ENCODE measurements at places on chromosomes 1 and 21. TPM values are rescaled to one million over a fixed set of nuclear protein-coding genes. Genes with fewer than 3 reads are reported as not detected.

Gene A3GALT2
- total RNA-seq: 0.58 TPM

Gene TRABD2B
- total RNA-seq: 6.0 TPM

Gene TMEM61
- total RNA-seq: 0.47 TPM

Gene RHBG
- 0.88 TPM for total RNA-seq

GRCh38 chr1:221891708-221892107 lies 149.8 kb upstream of the DUSP10 start:
- no peak for DNase-seq
- H3K4me1 ChIP-seq: no peaks in the 10 kb centered on the region
- no peak overlapping the region for H3K4me3 ChIP-seq
- no peak overlapping the region for H3K27ac ChIP-seq
- no peaks in the 10 kb centered on the region for H3K36me3 ChIP-seq
- H3K27me3 ChIP-seq: peaks cover 5% of the 10 kb centered on the region

GRCh38 chr21:25934771-25935224 lies 200.0 kb downstream of the GABPA start:
- H3K36me3 ChIP-seq: peaks cover 24% of the 10 kb centered on the region
- peak overlapping the region; percentile 68 for H3K27ac ChIP-seq
- H3K4me3 ChIP-seq: no peak overlapping the region

GRCh38 chr1:118934706-118935105 lies 53.4 kb downstream of the TBX15 start:
- H3K36me3 ChIP-seq: no peaks in the 10 kb centered on the region
- H3K4me1 ChIP-seq: no peaks in the 10 kb centered on the region
- peaks cover 42% of the 10 kb centered on the region for H3K27me3 ChIP-seq

GRCh38 chr1:15304708-15305467 lies 57.9 kb downstream of the FHAD1 start:
- peak; percentile 68 for DNase-seq
- H3K4me3 ChIP-seq: no peak overlapping the region
- no peaks in the 10 kb centered on the region for H3K36me3 ChIP-seq

GRCh38 chr1:101207891-101208290 lies 28.9 kb upstream of the S1PR1 start:
- no peak overlapping the region for H3K27ac ChIP-seq
- H3K4me1 ChIP-seq: peaks cover 29% of the 10 kb centered on the region
- no peak for DNase-seq
- no peaks in the 10 kb centered on the region for H3K27me3 ChIP-seq

- H3K27me3 ChIP-seq: no peaks in the 10 kb centered on the region
- peaks cover 2% of the 10 kb centered on the region for H3K36me3 ChIP-seq
- DNase-seq: no peak
- H3K4me3 ChIP-seq: no peak overlapping the region
Measured at GRCh38 chr1:204293605-204294337, 66.0 kb downstream of the PLEKHA6 start.

DNA sequence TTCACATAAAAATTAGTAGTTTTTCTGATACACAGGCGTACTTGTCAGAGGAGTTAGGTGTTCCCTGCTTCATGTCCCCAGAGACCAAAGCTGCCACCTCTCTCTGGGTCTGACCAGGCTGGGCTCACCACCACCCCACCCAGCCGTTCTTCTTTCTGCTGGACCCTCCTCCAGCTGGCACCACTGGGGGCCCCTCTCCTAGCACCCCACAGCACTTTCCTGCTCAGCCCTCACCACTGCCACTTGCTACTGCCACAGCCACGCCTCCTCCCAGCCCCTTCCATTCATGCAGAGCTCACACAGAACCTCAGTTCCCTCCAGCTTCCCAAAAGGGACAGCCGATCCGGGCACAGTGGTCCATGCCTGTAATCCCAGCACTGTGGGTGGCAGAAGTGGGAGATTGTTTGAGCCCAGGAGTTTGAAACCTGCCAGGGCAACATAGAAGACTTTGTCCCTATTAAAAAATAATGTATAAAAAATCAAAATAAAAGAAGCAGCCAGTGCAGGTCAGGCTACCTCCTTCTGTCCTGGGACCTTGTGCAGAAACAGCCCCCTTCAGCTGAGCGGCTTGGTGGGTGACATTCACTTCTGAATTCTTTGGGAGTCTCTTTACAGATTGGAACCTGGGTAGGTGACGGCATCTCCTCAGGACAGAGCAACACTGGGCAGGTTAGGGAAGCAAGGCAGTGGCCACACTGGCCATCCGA lies 208.3 kb downstream of the TOMM20 start:
- H3K27me3 ChIP-seq: no peaks in the 10 kb centered on the region
- H3K4me1 ChIP-seq: peaks cover 22% of the 10 kb centered on the region
- no peak overlapping the region for H3K4me3 ChIP-seq
- no peak overlapping the region for H3K27ac ChIP-seq
- DNase-seq: no peak
- H3K36me3 ChIP-seq: no peaks in the 10 kb centered on the region

DNA sequence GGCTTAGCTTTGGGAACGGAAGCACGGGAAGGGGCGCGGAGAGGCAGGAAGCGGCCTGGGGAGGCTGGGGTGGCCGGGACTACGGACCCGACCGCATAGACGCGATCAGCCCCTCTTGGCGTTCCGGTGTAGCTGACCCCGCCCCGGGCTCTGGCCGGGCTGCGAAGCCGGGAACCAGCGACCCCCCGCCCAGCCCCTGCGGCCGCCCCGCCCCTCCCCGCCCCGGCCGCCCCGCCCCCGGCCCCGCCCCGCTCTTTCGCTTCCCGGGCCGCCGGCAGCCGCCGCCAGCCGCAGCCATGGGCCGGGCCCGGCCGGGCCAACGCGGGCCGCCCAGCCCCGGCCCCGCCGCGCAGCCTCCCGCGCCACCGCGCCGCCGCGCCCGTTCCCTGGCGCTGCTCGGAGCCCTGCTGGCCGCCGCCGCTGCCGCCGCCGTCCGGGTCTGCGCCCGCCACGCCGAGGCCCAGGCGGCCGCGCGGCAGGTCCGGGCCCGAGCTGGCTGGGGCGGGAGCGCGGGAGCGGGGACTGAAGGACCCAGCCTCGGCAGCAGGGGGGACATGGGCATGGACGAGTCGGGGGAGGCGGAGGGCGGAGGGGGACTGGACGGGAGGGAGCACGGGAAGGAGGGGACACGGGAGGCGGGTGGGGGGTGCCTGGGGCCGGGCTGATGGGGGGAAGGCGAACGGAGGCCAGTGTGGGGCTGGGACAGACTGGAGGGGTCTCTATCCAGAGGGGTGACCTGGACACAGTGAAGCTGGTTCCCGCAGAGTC lies at the start of gene SELENON:
Gene SELENON (plus strand): TSS at position 259 of the 768 bp plus-strand sequence. CDS start 38 bp downstream, at position 297.
- peak within 1 kb of the TSS; percentile 50 for H3K27ac ChIP-seq
- H3K4me1 ChIP-seq: peaks cover 24% of the 10 kb centered on the region
- H3K4me3 ChIP-seq: peak within 1 kb of the TSS; percentile 79
- no peak for DNase-seq
- peaks cover 8% of the 10 kb centered on the region for H3K27me3 ChIP-seq

DNA sequence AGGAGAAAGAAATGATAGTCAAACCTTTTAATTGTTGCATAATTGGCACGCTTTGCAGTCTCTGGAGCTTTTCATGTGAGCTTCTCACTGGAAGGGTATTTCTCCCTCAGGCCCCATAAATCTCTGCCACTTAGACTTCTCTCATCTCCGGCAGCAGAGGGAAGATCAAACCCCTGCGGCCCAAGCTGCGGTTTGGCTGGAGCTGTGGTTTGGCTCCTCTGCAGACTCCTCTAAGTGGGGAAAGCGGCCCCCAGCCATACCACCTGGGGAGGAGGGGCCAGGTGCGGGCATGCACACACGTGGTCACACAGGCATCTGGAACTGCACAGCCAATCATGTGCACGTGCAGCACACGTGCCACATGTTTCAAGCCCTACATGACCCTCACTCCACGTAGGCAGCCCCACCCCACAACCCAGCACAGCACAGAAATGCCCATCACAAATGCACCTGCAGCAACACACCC lies 58.3 kb downstream of the UBE2T start:
- no peak overlapping the region for H3K4me3 ChIP-seq
- H3K36me3 ChIP-seq: no peaks in the 10 kb centered on the region
- H3K4me1 ChIP-seq: peaks cover 56% of the 10 kb centered on the region
- peaks cover 16% of the 10 kb centered on the region for H3K27me3 ChIP-seq
- H3K27ac ChIP-seq: peak overlapping the region; percentile 80

GRCh38 chr1:160204526-160205241 lies 500 bp upstream of the PEA15 start:
- H3K27me3 ChIP-seq: no peaks in the 10 kb centered on the region
- H3K27ac ChIP-seq: peak overlapping the region; percentile 82
- peaks cover 41% of the 10 kb centered on the region for H3K4me1 ChIP-seq
- H3K36me3 ChIP-seq: peaks cover 4% of the 10 kb centered on the region

DNA sequence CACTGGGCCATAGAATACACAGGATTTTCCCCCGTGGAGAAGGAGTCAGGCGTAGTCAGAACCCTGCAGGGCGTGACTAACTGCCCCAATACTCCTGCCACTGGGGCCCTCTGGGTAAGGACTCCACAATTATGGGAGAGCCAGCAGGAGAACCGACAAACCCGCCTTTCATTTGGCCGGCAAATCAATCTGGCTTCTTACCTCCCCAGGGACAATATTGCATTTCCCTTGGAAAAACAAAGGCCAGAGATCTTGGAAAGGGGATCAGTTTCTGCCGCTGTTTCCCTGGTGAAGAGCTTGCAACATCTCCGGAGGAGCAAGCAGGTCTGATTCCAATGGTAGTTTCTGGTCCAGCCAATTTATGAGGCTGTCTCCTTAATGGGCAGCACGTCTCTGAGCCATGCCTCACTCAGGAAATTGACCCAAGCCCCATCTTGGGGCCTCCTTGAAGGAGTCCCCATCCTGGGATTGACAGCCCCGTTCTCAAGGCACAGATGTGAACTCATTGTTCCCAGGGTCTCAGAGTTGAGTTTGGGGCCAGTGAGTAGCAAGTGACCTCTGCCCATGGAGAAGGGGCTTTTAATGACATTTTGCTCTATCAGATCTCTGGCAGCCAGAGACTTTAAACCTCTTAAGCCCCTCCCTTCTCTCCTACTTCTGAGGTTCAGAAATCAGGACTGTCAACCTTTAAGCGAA lies 4.3 kb downstream of the TRABD2B start:
- H3K4me3 ChIP-seq: peak overlapping the region; percentile 24
- H3K27me3 ChIP-seq: peaks cover 90% of the 10 kb centered on the region
- peaks cover 39% of the 10 kb centered on the region for H3K4me1 ChIP-seq
- no peak for DNase-seq
- H3K36me3 ChIP-seq: no peaks in the 10 kb centered on the region
- H3K27ac ChIP-seq: no peak overlapping the region

DNA sequence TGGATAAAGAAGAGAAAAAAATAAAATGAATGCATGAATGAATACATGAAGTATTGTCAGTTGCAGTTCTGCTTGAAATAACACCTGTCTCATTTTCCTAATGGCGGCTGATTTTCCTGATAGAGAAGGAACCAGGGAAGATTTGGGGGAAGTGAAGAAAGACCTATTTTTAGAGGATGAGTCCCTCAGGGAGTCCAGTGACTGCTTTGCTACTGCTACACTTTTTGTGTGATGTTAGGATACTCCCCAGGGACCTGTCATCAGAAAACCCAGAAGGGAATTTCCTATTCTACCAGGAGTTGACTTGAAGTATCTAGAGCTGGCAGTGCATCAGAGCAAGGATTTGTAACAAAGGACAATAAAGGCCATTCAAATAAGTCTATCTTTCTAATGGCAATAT lies 114.8 kb downstream of the MAB21L3 start:
- DNase-seq: no peak
- no peaks in the 10 kb centered on the region for H3K27me3 ChIP-seq
- H3K27ac ChIP-seq: no peak overlapping the region
- no peak overlapping the region for H3K4me3 ChIP-seq

- no peak overlapping the region for H3K4me3 ChIP-seq
- no peak for DNase-seq
- H3K27ac ChIP-seq: no peak overlapping the region
- H3K36me3 ChIP-seq: peaks cover 11% of the 10 kb centered on the region
- no peaks in the 10 kb centered on the region for H3K27me3 ChIP-seq
- H3K4me1 ChIP-seq: peaks cover 9% of the 10 kb centered on the region
Measured at GRCh38 chr1:32934535-32934934, 30.1 kb downstream of the RNF19B start.

GRCh38 chr1:153842006-153842471 lies 66.8 kb downstream of the SLC27A3 start:
- H3K4me3 ChIP-seq: no peak overlapping the region
- H3K27ac ChIP-seq: no peak overlapping the region
- no peaks in the 10 kb centered on the region for H3K4me1 ChIP-seq
- no peaks in the 10 kb centered on the region for H3K27me3 ChIP-seq
- H3K36me3 ChIP-seq: peaks cover 13% of the 10 kb centered on the region
- DNase-seq: no peak

DNA sequence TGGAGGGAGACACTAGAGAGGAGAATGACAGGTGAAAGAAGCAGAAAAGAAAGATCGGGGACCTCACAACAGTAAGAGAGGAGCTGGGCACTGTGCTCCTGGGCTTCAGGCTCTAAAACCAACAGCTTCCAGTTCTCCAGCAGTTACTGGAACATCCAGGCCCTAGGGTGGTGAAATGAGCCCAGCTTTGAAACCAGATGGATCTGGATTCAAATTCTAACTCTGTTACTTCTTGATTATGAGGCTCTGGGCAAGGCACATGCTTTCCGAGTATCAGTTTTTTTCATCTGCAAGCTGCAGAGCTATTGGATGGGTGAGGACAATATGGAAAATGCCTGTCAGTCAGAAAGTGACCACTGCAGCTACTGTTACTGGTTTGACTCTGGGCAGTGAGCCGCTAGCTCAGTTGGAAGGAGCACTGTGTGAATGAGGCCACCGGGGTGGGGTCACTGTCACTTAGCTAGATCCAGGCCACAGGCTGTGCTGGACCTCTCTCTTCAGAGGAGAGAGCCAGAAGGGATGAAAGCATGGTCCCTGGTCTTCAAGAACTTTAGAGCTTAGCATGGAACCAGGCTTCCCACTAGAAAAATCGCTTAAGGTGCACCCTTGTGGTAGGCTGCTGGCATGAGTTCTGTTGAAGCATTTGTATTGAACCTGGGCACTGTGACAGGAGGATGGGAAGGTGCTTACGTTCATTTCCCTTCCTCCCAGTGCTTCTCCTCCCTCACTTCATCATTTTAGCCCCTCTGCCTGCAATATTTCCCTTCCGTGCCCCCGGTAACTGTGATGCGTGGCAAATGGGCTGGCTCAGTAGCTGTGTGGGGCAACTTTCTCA lies 12.2 kb downstream of the PLEKHO1 start:
- H3K27ac ChIP-seq: peak overlapping the region; percentile 99
- peak overlapping the region; percentile 60 for H3K4me3 ChIP-seq
- H3K27me3 ChIP-seq: no peaks in the 10 kb centered on the region
- DNase-seq: no peak
- H3K4me1 ChIP-seq: peaks cover 43% of the 10 kb centered on the region

GRCh38 chr21:43803558-43804300 lies 14.4 kb downstream of the RRP1 start:
- no peak overlapping the region for H3K27ac ChIP-seq
- no peaks in the 10 kb centered on the region for H3K27me3 ChIP-seq
- DNase-seq: no peak
- no peak overlapping the region for H3K4me3 ChIP-seq

DNA sequence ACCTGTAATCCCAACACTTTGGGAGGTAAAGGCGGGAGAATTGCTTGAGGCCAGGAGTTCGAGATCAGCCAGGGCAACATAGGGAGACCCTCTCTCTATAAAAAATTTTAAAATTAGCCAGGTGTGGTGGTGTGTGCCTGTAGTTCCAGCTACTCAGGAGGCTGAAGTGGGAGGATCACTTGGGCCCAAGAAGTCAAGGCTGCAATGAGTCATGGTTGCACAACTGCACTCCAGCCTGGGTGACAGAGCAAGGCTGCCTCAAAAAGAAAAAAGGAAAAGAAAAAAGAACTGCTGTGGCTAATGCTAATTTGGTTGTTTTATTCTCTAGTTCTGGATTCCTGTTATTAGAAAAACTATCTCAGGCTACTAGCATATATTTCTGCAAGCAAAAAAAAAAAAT lies 29.8 kb downstream of the DBT start:
- no peaks in the 10 kb centered on the region for H3K4me1 ChIP-seq
- H3K36me3 ChIP-seq: peaks cover 15% of the 10 kb centered on the region
- no peak overlapping the region for H3K4me3 ChIP-seq
- DNase-seq: no peak

GRCh38 chr1:39609618-39610331 lies 29.7 kb downstream of the HEYL start:
- peak overlapping the region; percentile 46 for H3K4me3 ChIP-seq
- peaks cover 11% of the 10 kb centered on the region for H3K27me3 ChIP-seq
- no peaks in the 10 kb centered on the region for H3K36me3 ChIP-seq
- peaks cover 3% of the 10 kb centered on the region for H3K4me1 ChIP-seq

Data from mesothelial cell of epicardium (in vitro differentiated cells).